ENCODE measurements at places on chromosomes 6 and 20.

DNA sequence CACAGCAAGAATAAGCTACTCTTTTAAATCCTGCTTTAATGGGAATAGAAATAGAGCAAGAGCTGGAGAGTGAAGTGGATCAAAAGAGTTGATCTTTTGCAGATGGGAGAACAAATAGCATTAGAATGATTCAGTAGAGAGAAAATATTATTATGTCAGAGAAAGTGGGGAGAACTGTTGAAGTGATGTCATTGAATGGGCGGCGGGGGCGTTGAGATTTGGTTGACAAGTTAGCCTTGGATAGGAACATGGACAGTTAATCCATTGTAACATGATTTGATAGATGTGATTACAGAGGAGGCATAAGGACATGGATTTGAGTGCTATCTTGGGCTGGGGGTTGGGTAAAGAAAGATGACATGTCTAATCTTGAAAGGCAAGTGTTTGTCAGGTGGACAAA lies 9.2 kb downstream of the ATAT1 start:
- no peak for DNase-seq

DNA sequence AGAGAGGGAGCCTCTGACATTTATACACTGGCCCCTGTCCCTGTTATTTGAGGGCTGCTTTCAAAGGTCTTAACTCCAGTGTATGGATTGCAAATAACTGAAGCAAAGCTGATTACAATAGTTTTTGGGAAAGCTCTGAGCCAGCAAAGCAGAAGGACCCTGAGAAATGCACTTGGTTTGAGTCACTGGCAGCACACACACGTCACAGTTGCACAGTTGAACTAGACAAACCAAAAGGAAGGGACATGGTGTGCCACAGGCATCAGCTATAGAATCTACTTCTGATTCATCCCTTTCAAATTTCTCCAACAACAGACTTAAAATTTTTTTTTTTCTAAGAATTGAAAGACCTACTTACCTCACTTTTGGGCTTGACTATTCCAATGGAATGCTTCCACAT lies 56.4 kb downstream of the SNRNP48 start:
- no peak for DNase-seq

DNA sequence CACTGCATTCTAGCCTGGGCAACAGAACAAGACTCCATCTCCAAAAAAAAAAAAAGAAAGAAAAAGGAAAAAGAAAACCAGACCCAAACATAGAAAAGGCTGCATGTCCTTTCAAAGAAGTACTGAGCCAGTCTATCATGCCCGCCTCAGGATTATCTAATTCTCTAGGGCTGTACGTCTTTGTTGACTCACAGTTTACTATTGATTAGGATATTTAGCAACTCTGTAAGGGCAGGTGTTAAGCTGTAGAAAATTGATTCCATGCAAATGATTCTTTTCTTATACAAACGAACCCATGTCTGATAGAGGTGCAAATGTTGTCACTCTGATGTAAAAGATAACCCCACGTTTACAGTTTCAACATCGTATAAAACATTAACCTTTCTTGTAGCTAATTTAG lies 209.0 kb downstream of the TTLL2 start:
- DNase-seq, result no peak

DNA sequence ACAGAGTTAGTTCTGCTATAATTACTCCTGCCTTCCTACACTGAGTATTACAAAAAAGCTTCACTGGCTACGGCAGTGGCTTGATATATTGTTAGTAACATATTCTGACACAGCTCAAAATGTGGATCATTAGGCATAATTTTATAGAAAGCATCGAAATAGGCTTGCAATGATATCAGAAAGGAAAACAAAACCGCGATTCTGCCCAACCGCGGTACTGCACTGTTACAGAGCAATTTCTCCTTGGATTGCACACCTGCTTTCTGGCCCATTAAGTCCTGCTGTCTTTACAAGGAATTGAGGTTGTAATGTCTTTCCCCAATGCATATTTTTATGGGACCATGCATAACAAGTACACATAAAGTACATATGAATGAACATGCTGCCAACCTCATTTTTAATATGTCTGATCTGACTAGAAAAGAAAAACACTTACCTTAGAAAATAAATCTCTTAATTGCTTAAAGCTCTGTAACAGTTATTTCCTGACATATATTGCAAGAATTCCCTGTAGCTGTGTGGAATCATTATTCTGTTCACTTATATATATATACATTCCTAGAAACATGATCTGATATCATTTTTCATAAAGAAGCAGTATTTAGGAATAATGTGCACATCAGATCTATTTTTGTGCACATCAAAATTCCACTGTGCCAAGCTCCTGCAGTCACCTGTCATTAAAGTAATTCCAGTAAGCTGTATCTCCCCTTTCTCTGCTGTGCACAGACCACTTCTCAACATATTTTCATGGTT lies 763.9 kb downstream of the HACE1 start:
- no peak for DNase-seq

GRCh38 chr6:170031684-170032121 lies 259.2 kb downstream of the DLL1 start:
- DNase-seq, result no peak

- DNase-seq, result no peak
Observed at GRCh38 chr20:11564491-11564890, 353.2 kb upstream of the BTBD3 start.

GRCh38 chr20:59811681-59812171 lies 121.7 kb downstream of the SYCP2 start:
- DNase-seq, result no peak

GRCh38 chr6:70834520-70834919 lies 122.3 kb downstream of the B3GAT2 start:
- no peak for DNase-seq

DNA sequence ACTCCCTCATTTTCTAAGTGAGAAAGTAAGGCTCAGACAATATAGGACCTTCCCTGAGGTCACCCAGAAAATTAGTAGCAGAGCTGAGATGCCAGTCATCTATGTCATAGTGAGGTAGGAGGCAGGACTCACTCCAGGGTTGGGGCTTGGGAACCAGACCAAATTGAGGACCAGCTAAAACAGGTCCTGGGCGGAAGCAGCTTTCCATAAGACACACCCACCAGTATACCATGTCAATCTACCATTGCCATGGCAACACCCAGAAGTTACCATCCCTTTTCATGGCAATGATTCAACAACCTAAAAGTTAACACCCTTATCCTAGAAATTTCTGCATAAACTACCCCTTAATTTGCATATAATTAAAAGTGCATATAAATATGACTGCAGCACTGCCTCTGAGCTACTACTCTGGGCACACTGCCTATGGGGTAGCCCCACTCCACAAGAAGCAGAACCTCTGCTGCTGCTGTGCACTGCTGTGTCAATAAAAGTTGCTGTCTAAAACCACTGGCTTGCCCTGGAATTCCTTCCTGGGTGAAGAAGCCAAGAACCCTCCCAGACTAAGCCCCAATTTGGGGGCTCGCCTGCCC lies 30.3 kb upstream of the OCSTAMP start:
- DNase-seq, result no peak

GRCh38 chr6:35601331-35602132 lies 87.2 kb downstream of the FKBP5 start:
- DNase-seq, result peak; percentile 81

- no peak for DNase-seq
Observed at GRCh38 chr6:36115412-36115811, 14.9 kb upstream of the MAPK13 start.

DNA sequence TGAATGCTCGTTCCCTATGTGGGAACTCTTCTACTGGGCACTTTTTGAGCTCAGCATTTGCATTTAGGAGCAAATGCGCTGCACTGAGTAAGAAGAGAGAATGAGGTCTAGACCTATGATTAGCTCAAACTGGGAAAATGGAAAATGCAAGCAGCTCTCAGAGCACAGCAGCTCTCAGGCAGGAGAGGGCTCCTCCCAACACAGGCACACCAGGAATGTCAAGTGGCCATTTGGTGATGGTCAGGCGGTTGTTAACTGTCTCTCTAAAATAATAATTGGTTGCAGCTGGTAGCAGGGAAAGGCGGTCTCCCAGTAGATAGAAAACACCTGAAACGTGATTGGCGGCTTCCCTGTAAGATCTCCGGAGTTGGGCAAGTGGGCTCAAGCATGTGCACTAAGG lies 162.0 kb upstream of the ECI2 start:
- DNase-seq, result no peak

GRCh38 chr6:113649276-113649675 lies 207.9 kb upstream of the MARCKS start:
- DNase-seq, result no peak

DNA sequence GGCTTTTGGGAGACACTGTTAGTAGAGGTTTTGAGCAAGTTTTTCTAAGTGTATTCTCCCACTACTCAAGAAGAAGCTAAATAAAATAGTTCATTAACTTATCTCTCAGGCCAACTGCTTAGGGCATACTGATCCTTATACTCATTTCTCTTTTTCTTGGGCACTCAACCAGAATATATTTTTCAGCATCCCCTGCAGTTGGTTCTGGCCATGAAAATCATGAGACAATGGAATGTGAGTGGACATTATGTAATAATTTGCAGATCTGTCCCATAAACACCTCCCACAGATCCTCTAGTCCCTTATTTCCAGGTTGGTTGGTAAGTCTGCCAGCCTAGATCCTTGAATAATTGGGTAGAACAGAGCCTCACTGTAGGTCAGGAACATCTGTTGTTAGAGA lies 136.7 kb downstream of the AIG1 start:
- DNase-seq, result no peak

- no peak for DNase-seq
Observed at GRCh38 chr20:29085625-29086024, 2171.8 kb upstream of the DEFB115 start.

DNA sequence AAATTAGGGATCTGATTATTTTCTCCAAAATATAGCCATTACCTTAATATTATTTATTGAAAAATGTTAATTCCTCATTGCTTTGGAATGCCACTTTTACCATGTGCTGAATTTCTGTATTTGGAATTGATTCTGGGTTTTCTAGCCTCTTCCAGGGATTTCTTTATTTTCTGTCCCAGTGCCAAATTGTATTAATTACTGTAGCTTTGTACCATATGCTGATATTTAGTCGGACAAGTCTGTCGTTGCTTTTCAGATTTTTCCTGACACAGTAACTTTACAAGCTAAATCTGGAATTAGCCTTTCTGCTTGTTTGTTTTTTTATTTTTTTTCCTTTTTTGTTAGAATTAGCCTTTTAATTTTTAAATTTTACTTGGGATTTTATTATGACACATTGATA lies 10.9 kb upstream of the TMEM14B start:
- DNase-seq, result no peak

DNA sequence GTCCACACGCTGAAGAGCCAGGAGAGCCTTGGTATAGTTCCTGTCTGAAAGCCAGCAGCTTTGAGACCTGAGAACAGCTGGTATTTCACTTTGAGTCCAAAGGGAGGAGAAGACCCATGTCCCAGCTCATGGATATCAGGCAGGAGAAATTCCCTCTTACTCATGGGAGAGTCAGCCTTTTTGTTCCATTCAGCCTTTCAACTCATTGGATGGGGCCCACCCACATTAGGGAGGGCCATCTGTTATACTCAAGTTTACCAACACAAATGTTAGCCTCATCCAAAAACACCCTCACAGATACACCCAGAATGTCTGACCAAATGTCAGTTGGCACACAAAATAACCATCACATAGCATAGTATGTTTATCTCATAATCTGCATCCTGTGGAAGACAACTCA lies 80.1 kb downstream of the GMDS start:
- DNase-seq, result no peak

DNA sequence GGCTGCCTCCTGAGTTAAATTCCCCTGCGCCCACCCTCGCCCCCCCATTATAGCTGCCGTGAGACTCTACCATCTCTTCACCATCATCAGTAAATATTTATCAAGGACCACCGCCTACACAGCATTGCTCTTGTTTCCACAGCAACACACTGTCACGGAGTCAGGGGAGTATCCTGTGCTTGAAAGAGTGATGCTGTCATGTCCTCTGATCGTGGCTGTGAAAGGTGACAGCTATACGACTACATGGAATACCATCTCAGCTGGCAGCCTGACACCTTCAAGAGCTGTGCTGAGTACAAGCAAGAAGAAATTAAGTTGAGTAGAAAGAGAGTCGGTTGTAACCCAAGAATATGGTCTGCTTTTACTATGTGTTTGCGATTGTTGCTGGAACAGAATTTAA lies 3.4 kb downstream of the PTPRT start:
- DNase-seq, result no peak

DNA sequence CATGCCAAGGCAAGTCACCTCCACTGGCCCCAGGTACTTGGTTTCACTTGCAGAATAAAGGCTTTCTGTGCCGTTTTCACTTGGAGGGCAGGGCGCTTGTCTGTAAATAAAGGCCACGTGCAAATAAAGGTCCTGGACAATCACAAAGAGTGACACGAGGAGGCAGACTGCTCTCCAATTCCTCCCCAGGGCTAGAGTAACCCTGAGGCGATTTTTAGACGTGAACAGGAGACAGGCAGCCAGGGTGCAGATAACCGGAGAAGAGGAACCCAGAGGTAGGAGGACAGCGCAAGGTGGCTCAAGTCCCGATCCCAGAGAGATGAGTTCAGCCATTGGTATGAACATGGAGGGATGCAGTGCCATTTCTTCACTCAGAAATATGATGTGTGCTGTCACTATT lies 327.4 kb downstream of the KIF16B start:
- no peak for DNase-seq

- no peak for DNase-seq
Observed at GRCh38 chr6:4545893-4546292, 230.3 kb upstream of the CDYL start.

GRCh38 chr6:120468486-120468885 lies 865.8 kb downstream of the TBC1D32 start:
- DNase-seq, result no peak

DNA sequence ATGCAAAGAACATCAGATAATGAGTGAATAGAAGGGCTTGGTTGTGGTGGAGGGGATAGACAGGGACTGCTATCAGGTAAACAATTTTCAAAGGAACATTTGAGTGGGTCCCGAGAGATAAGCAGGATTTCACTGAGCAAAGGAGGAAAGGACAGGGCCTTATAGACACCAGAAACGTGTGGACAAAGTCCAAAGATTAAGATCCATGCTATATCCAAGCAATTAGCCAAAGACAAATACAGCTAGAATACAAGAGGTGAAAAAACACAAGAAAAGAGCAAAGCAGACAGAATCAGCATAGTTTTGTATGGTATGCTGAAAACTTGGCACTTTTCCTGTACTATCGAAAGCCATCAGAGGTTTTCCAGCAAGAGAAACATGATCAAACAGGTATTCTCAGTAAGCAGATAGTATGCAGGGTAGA lies 59.8 kb downstream of the CDK19 start:
- DNase-seq, result peak; percentile 20

- DNase-seq, result no peak
Observed at GRCh38 chr6:107565165-107565723, 75.3 kb downstream of the SOBP start.

GRCh38 chr6:24689964-24690363 lies 23.1 kb downstream of the ACOT13 start:
- DNase-seq, result no peak

- DNase-seq, result peak; percentile 61
Observed at GRCh38 chr6:140970485-140970884, 1162.2 kb upstream of the GJE1 start.

Measured in umbilical cord (tissue), 2 donors.